Natural killer cell (primary cell): ENCODE measurements at places on chromosomes 7 and 10. TPM values are rescaled to one million over a fixed set of nuclear protein-coding genes. Genes with fewer than 3 reads are reported as not detected.

GRCh38 chr7:79822620-79823240, 311.9 kb upstream of the GNAI1 start:
- no peak for DNase-seq

- no peak for DNase-seq
Observed at GRCh38 chr10:132619927-132620326, 82.3 kb downstream of the INPP5A start.

- DNase-seq: no peak
Observed at GRCh38 chr10:129892548-129893052, 71.5 kb downstream of the EBF3 start.

GRCh38 chr7:158766570-158767281, 62.1 kb upstream of the NCAPG2 start:
- DNase-seq: no peak

DNA sequence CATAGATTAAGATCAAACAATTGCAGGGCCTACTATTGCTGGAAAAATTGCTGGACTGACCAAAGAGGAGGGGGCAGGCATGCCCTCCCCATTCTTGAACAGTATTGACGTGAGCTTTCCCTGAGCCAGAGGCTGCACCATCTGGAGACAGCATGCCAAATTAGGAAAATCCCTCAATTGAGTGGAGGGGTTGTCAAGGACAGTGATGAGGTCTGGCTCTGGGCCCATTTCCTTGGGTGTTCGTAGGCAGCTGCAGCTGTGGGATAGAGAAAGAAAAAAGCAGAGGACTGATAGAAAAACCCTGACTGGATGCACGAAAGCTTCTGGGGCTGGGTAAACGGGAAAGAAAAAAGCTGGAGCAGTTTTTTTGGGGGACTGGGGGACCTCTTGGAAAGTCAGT, 22.8 kb upstream of the ORC5 start:
- DNase-seq: no peak

Gene TMEM273
- total RNA-seq: 29.4 TPM

DNA sequence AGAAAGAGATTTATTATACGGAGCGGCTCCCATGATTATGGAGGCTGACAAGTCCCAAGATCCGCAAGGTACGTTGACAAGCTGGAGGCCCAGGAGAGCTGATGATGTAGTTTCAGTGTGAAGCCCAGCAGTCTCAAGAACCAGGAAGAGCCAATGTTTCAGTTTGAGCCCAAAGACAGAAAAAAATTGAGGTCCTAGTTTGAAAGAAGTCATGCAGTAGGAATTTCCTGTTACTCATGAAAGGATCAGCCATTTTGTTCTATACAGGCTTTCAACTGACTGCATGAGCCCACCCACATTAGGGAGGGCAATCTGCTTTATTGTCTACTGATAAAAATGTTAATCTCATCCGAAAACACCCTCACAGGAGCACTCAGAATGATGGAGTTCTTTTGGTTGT, 51.5 kb downstream of the CCDC71L start:
- no peak for DNase-seq

DNA sequence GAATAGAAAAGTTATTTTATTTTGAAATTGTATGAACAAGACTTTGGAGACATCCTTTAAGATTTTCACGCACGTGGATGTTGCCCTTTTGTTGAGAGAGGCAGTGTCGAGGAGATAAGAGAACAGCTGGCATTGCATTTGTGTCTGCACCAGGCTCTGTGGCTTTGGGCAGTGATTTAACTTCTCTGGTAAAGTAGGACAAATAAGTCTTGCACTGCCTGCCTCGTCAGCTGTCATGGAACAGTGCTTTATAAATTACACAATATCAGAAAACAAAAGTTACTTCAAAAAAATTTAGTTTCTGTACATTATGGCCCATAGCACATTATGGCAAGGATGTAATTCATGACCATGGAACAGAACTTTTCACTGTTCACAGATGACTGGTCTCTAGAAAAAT, 20.1 kb downstream of the SNX10 start:
- no peak for DNase-seq

- no peak for DNase-seq
Observed at GRCh38 chr10:130454543-130455000, 318.4 kb downstream of the GLRX3 start.

GRCh38 chr7:44561962-44562621, 11.6 kb downstream of the DDX56 start:
- no peak for DNase-seq

DNA sequence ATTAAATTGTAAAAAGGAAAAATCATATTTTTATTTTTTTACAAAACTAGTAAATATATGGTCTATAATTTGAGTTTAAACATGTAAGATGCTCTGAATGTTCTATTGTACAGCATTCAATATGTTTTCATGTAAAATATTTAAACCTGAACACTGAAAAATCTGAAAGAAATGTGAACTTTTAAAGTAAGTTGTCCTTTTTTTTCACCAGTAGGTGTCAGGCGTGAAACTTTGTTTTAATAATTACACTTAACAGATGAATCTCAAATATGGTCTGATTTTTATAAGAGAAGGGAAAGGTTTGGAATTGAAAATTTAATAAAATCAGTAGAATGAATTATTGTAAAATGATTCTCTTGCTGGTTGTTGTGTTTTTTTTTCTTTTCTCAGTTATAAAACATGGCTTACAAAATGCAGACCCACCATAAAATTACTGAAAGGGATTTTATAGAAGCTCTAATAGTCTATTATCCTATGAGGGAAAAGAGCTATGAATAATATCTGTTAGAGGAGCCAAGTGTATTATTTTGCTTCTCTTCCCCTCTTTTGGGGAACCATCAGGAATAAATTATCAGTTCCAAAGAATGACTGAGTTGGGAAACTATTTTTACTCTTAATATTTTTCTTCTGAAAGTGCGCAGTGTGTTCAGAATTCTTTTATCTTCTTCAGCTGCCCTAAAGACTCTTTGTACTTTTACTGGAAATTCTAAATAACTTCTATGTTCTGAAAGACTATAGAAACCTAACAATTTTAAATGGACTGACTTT, 217.7 kb upstream of the FZD1 start:
- DNase-seq: no peak

Gene TAS2R5
- 1.9 TPM for total RNA-seq

Gene ZNF786
- 4.6 TPM for total RNA-seq

Gene LBX1
- total RNA-seq: not detected

Gene PRPF18
- 39.3 TPM for total RNA-seq

Gene KCNIP2
- 0.97 TPM for total RNA-seq
